Uterus (tissue), 4 donors: ENCODE measurements at places on chromosomes 5 and 9. TPM values are rescaled to one million over a fixed set of nuclear protein-coding genes. Genes with fewer than 3 reads are reported as not detected.
A peak's percentile ranks its signal among the peaks of the same experiment; 100 is the strongest.

C5orf58 gene
- total RNA-seq, result not detected

HNRNPAB gene
- total RNA-seq, result 45.1 TPM

- no peak overlapping the region for H3K4me3 ChIP-seq
- no peaks in the 10 kb centered on the region for H3K36me3 ChIP-seq
Observed at GRCh38 chr5:179485845-179486575, 64.3 kb upstream of the RUFY1 start.

- DNase-seq, result no peak
- no peak overlapping the region for H3K4me3 ChIP-seq
- no peaks in the 10 kb centered on the region for H3K27me3 ChIP-seq
- no peaks in the 10 kb centered on the region for H3K36me3 ChIP-seq
Observed at GRCh38 chr5:66616520-66617225, 20.5 kb downstream of the MAST4 start.

- no peaks in the 10 kb centered on the region for H3K4me1 ChIP-seq
- no peaks in the 10 kb centered on the region for H3K27me3 ChIP-seq
- H3K4me3 ChIP-seq, result no peak overlapping the region
Observed at GRCh38 chr9:83355729-83356151, 182.5 kb downstream of the FRMD3 start.

- H3K36me3 ChIP-seq, result no peaks in the 10 kb centered on the region
- peak overlapping the region; percentile 46 for H3K27ac ChIP-seq
- no peaks in the 10 kb centered on the region for H3K4me1 ChIP-seq
- no peaks in the 10 kb centered on the region for H3K27me3 ChIP-seq
Observed at GRCh38 chr9:107894572-107895261, 405.1 kb upstream of the KLF4 start.

ZNG1A gene
- 41.1 TPM for total RNA-seq
